ENCODE measurements at places on chromosomes 2 and 18.

DNA sequence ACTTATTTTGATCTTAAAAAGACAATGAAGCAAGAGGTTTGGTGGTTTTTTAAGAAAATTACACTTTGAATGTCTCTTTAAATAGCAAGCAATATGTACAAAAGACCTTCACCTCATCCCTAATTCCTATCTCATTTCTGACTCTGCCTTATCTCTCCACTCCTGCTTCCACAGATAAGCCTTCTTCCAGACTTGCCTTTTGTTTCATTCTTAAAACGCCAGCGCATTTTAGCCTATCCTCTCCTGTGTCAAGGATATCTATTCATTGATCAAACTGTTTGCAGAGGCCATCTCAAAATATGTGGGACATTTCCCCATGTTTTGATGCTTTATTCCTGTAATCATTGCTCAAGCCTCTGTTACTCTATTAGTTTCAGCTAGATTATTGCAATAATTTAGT, 562.5 kb downstream of the PARD3B start:
- no peak for DNase-seq

DNA sequence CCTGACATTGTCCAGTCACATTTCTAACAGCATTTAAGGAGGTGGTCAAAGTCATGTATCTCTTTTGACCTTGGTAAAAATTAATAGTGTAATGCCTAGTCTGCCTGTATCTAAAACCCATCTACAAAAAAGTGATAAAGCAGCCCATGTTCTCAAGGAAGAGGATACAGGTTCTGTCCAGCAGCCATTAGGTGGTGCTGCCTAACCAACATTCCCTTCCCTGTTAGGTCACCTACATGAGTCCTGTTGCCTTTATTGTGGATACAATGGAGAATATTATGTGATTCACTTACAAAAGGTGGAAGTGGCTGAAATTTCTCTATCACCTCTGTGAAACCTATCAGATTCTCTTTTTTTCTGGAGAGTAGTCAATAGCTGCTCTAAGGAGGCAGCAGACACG, 52.5 kb downstream of the AQP4 start:
- DNase-seq, result no peak

DNA sequence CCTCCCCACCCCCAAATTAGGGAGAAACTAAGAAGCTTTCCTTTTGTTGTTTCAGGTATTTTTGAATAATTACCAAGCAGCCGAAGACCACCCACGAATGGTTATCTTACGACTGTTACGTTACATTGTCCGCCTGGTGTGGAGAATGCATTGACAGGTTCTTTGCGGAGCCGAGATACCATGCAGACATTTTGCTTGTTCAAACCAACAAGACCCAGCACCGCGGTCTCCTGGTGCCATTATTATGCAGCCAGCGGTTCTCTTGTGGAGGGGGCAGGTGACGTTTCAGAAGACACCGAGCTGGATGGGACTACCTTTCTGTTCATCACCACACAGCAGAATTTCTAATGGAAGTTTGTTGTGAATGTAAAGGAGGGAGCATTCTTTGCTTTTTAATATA, 43.4 kb downstream of the BCL2L11 start:
- no peak for DNase-seq

- no peak for DNase-seq
Measured at GRCh38 chr2:29898999-29899398, 22.4 kb downstream of the ALK start.

DNA sequence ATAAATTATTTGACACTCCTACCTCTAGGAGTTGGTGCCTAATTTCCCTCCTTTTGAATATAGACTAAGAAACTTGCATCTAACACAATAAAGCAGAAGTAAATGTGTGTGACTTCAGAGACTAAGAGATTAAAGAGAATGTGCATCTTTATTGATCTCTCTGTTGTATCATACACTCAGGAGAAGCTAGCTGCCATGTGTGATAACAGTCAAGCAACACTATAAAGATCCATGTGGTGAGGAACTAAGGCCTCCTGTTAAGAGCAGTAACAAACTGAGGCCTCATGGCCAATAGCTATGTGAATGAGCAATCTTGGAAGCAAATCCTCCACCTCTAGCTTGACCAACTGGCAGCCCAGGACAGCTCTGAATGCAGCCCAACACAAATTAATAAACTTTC, 3.4 kb downstream of the FANCL start:
- DNase-seq, result no peak

GRCh38 chr2:61597300-61598289, 59.4 kb upstream of the XPO1 start:
- DNase-seq, result no peak

DNA sequence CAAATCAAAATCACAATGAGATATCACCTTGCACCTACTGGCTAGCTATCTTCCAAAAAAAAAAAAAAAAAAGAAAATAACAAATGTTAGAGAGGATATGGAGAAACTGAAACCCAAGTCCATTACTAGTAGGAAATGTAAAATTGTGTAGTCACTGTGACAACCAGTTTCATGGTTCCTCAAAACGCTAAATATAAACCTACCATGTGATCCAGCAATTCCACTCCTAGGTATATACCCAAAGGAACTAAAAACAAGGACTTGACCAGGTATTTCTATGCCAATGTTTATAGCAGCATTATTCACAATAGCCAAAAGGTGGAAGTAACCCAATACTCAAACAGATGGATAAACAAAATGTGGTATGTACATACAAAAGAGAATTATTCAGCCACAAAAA, 11.7 kb upstream of the SCRN3 start:
- no peak for DNase-seq

DNA sequence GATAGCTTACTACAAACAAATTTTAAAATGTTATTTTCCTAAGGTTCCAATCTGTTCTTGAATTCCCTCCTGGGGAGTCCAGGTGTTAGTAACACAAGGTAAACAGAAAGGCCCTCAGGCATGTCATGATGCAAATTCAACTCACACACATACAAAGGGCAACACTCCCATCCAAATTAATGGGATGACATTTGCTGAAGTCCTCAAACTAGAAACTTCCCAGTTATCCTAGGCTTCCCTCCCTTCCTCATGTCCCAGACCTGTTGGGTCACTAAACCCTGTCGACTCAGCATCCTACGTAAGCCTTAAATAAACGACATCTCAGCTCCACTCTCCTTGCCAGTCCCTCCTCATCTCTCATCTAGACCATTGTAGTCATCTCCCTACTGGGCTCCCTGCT, 85.1 kb downstream of the GREB1L start:
- DNase-seq, result no peak

DNA sequence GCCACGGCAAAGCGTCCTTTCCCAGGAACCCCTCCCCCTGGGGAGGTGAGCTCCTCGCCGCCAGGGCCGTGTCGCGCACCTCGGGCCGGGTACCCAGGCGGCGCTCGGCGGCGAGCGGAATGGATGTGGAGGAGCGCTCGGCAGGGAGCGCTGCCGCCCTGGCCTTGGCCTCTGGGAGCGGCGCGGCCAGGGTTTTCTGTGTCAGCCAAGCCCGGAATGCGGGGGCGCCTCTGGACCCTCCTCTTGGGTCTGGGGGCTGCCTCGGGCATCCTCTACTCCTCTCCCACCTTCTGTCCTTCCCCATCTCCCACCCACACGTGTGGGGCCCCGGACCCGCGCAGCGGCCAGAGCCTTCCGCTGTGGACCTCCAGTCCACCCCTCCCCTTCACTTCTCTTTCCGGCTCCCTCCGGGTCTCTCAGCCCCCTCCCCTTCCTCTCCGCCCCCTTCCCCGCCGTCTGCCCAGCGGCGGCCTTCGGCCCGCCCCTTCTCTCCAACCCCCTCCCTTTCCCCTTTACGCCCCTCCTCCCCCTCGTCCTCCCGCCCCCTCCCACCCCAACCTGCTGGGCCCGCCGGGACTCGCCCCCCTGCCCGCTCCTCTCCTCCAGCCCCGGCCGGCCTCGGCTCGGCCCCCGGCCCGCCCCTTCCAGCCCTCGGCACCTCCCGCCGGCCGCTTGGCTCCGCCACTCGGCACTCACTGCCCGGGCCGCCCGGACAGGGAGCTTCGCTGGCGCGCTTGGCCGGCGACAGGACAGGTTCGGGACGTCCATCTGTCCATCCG, at the start of gene MERTK:
Gene MERTK, plus strand, starts transcription at position 684 of the 779 bp plus-strand sequence. CDS start 129 bp downstream, outside the sequence.
- no peak for DNase-seq

GRCh38 chr2:215461836-215462532, 26.1 kb upstream of the FN1 start:
- no peak for DNase-seq

- no peak for DNase-seq
Measured at GRCh38 chr2:136308611-136309010, 190.7 kb upstream of the CXCR4 start.

GRCh38 chr18:35343488-35343935, 708 bp downstream of the ZNF24 start:
- DNase-seq, result no peak

DNA sequence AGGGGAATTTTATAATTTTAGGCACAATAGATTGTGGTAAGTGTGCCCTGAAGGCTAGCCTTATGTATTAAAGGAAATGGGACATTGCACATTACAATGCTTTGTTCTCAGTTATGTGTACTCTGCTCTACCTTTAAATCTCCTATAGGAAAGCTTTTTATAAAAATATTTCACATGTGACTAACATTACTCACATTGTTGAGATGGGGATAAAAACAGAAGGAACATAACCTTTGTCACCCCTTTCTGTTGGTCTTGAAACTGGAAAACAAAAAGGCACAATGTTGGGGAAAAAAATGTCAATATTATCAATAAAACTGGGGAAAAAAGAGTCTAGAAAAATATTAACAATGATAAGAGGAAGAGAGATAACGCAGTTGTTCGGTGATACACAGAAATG, 17.3 kb upstream of the STAT1 start:
- no peak for DNase-seq

DNA sequence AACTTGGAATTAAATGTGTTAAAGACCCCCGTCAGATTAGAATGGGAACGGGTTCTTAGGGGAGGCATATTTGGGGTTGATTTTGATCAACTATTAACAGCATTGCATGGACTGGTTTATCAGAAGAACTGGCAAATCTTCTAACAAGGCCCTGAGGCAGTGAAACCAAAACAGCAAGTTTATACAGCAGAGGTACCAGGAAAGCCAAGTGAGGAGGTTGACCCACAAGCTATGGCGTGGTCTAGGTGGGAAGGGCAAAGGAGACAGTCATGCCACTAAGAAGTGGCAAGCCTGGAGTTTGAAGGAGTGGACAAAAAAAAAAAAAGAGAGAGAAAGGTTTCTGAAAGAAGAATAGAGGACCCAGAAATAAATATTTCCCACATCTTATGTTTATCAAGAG, 187.0 kb downstream of the MREG start:
- no peak for DNase-seq

DNA sequence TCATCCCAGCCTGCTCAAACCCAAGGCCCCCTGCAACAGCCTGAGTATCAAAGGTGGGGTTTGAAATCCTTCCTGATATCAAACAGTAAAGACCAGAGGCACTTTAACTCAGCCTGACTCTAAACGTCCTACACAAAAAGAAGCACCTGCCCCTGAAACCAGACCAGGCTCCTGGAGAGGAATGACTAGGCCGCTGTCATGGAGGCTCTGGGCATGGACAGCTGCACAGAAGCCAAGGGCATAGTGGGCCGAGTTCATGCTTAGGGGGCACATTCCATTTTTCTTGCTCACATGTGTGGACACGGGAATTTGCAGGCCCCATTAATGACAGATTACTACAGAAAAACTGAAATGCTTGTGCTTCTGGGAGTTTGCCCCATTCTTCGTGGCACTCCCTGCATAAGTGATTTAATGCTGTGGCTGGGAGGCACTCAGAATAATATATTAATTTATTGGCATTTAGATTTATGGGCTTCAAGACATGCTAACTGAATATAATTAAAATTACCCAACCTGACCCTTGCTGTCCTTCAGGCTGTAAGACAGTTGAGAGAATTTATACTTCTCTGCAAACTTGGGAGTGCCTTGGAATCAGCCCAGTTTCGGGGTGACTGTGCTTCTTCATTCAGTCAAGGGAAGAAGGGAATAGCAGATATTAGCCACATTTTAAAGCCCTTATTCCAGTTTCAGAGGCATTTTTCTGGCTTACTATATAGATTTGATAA, 105.5 kb downstream of the GYPC start:
- DNase-seq, result no peak

- DNase-seq, result no peak
Measured at GRCh38 chr18:23812546-23813440, 123.5 kb downstream of the LAMA3 start.

DNA sequence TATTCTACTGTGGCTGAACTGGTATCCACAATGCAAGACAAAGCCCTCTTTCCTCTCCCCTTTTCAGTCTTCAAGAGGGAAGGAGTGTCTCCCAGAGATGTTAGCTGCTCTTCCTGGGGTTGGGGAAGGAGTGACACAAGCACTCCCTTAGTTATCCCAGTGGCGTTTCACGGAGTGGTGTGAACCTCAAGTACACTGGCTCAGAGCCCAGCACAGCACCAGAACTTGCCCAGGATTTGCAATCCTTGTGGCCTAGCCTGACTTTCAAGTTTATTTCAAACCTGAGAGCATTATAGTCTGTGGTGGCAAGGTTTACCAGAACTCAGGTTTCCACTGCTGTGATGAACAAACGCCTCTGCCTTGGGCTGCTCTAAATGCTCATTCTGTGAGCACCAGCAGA, 162.5 kb downstream of the CCDC102B start:
- no peak for DNase-seq

DNA sequence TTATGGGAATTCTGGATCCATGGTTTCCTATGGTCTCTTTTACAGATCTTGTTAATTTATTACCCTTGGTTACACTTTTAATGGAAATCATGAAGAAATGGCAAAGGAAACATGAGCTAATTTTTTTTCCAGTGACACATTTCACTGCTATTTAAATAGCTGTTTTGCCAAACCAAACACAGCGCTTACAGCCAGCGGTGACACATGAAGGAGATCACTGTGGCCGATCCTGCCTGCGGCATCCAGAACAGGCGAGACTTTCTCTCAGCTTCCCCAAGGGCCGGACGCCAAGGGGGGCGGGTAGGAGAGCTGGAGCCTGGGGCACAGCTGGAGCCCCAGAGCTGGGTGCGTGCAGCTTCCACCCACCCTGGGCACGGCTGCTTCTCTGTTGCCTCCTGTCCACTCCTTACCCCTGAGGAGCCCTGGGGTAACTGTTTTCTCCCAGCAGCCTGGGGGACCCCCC, 81.4 kb upstream of the PKDCC start:
- peak; percentile 94 for DNase-seq

- no peak for DNase-seq
Measured at GRCh38 chr2:212908682-212909435, 242.6 kb downstream of the IKZF2 start.

GRCh38 chr2:158969715-158970240, 1.3 kb downstream of the TANC1 start:
- no peak for DNase-seq

DNA sequence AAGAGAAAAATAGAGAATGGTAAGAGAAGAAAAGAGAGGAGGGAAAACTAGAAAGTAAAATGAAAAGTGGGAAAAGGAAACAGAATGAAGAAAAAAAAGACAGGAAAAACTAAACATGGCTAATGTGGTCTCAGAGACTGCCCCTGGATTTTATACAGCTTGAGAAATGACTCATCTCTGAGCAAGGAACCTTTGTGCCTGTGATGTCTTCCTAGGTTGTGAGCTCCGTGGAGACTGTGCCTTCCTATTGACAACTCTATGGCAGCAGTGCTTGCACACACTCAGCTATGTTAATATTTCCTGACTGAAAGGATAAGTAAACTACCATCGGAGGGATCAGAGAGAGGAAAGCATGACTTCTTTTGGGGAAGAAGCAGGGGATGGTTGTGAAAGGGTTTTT, 203.8 kb downstream of the RDH14 start:
- no peak for DNase-seq

GRCh38 chr18:27581296-27581904, 396.3 kb upstream of the CHST9 start:
- DNase-seq, result no peak
